ENCODE measurements at places on chromosomes 3 and 15.

DNA sequence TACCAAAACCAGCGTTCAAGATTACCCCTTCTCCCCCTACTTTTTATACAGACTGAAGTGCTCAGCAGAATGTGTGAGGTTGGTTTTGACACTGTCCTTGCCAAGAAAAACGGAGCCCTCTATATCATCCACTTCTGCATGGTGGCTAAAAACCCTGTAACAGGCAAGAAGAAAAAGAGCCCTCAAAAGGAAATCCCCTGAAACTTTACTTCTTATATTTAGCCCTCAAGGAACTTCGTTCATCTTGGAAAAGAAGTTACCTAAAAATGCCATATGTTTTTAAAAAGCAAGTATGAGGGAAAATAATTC lies 473.6 kb downstream of the FOXP1 start:
- DNase-seq = no peak

DNA sequence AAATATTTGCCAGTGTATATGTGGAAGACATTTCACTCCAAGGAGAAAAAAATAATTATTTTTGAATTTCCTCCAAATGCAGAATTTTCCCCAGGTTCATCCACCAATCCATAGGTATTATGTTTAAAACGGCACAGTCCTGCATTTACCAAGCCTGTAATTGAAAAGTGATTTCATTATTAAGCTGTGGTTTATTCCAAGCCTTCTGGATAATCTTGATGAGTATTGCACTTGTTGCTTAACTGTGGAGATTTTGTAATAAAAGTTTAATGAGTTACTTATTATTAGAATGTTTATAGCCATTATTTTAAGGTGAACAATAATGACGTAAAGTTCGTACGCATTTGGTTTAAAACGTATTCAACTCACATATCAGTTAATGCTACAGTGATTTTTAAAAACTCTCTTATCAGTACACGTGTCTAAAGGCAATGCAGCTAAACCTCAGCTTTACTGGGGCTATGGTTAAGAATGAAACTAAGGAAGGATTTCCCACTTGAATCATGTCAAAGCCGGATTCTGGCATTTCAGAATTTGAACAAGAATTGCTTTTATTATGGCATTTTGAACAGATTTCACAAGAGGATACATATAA lies 283.9 kb downstream of the MECOM start:
- no peak for DNase-seq

GRCh38 chr15:69718436-69718835 lies 265.8 kb downstream of the RPLP1 start:
- no peak for DNase-seq

DNA sequence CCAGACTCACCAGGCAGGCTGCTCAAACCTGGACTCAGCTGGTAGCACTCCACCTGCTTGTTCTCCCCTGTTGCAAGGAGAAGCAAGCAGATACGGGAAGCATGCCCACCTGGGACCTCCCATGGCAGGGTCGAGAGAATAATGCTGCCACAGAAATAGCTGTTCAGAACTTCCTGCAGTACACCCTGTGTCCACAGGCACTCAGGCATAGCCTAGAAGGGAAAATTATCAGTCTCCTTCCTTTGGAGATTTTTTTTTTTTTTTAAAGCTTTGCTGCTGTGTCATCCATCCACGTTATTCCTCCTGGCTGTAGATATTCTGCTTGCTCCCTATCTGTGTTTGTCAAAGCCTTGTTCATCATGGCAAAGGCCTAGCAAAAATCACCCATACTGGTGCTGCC lies 32.7 kb upstream of the RPS17 start:
- no peak for DNase-seq

- DNase-seq = no peak
Measured at GRCh38 chr3:14783480-14784086, 35.2 kb upstream of the FGD5 start.

GRCh38 chr3:133644768-133645167 lies 17.0 kb downstream of the TOPBP1 start:
- DNase-seq = no peak

GRCh38 chr3:155131104-155131503 lies 51.0 kb downstream of the MME start:
- DNase-seq = no peak

DNA sequence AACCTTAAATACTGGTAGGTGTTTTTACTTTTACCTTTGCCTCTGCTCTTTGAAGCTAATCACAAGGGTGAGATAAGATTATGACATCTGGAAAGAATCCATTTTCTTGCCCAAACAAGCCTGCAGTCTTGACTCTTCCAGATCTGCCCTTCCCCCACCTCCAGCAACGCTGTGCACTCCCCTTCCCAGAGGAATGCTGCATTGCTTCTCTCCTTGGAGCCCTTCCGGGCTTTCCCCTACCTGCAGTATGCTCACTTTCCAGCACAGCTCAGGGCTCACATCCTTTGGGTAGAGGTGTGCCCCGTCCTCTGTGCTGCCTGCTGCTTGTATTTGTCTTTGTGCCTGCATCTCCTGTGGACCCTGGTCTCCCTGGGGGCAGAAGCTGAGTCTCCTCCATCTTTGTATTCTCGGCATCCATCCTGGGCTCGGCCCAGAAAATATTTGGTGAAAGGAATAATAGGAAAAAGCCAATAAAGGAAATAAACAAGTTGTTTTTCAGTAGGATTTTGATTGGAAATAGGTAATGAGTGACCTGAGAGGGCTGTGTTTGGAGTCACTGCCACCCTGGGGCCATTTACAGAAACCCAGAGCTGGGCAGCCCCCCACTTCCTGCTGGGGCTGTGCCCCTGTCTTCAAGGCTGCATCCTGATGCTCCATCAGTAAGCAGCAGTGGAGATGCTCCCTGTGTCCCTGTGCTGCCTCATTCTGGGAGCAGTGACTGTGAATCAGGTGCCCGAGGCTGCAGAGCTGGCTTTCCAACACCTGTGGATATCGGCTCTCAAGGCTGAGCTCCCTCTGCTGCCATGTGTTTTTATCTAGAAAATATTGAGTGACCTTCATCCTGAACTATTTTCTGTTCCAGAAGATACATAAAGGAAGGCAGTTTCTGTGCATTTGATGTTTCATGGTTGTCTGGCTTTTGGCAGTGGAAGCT lies 117.5 kb downstream of the EEFSEC start:
- DNase-seq = no peak

- DNase-seq = peak; percentile 19
Measured at GRCh38 chr3:52934630-52935530, 37.5 kb upstream of the STIMATE start.

DNA sequence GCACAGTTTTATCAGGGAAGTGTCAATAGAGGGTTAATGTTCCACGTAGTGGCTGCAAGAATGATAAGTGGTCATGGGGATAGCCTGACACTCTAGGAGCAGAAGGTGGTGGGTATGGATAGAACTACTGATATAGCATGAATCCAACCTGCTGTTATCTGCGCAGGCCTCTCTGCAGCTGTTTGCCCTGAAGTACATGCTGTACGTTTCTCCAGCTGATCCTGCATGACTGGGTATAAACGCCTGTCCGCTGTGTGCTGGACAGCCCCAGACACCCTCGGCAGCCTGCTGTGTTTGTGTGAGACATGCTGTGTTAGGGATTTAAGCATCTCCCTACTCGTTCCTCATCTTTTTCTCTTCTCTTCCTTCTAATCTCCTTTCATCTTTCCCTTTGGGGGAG lies 87.1 kb downstream of the LPP start:
- no peak for DNase-seq

DNA sequence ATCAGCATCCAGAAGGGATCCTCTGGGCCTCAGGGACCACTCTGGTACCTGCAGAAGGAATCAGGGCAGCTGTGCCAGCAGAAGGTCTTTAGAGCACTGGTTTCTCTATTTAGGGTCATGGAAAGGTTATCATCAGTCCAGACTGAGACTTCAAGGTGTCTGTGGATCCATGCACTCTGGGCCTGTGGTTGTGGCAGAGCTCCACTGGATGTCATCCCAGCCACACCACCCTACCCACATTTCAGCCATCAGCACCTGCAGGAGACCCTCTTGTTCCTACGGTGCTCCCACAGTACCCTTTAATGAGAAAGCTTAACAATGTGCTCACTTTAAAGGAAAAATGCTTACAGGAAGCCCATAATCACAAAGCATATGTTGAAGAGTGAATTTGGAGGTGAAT lies 603.4 kb upstream of the CCDC54 start:
- DNase-seq = no peak

- no peak for DNase-seq
Measured at GRCh38 chr3:28139967-28140634, 101.3 kb upstream of the CMC1 start.

- DNase-seq = no peak
Measured at GRCh38 chr15:36742696-36743095, 163.3 kb downstream of the CDIN1 start.

- DNase-seq = no peak
Measured at GRCh38 chr3:133643611-133644010, 18.1 kb downstream of the TOPBP1 start.

DNA sequence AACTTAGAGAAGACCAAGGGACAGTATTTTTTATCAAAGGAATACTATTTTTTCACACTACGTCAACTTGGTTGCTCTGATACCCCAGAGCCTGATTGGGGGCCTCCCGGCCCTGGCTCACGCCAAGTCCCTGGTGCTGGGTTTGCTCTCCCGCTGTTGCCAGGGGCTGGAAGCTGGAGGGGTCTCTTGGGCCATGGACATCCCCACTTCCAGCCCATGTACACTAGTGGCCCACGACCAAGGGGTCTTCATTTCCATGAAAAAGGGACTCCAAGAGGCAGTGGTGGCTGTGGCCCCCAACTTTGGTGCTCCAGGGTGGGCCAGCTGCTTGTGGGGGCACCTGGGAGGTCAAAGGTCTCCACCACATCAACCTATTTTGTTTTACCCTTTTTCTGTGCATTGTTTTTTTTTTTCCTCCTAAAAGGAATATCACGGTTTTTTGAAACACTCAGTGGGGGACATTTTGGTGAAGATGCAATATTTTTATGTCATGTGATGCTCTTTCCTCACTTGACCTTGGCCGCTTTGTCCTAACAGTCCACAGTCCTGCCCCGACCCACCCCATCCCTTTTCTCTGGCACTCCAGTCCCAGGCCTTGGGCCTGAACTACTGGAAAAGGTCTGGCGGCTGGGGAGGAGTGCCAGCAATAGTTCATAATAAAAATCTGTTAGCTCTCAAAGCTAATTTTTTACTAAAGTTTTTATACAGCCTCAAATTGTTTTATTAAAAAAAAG lies 20.3 kb upstream of the BSN start:
- DNase-seq = no peak

- DNase-seq = no peak
Measured at GRCh38 chr3:4047366-4047765, 248.1 kb downstream of the LRRN1 start.

DNA sequence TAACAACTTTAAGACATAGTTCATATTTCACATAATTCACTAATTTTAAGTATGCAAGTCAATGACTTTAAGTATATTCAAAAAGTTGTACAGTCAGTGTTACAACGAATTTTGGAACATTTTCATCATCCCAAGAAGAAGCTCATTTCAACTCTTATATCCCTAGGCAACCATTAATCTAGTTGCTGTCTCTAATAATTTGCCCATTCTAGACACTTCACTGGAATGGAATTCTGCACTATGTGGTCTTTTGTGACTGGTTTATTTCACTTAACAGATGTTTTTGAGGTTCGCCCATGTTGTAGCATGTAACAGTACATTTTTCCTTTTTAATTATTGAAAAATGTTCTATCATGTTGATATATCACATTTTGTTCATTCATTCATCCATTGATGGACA lies 104.2 kb upstream of the SPRED1 start:
- DNase-seq = no peak

DNA sequence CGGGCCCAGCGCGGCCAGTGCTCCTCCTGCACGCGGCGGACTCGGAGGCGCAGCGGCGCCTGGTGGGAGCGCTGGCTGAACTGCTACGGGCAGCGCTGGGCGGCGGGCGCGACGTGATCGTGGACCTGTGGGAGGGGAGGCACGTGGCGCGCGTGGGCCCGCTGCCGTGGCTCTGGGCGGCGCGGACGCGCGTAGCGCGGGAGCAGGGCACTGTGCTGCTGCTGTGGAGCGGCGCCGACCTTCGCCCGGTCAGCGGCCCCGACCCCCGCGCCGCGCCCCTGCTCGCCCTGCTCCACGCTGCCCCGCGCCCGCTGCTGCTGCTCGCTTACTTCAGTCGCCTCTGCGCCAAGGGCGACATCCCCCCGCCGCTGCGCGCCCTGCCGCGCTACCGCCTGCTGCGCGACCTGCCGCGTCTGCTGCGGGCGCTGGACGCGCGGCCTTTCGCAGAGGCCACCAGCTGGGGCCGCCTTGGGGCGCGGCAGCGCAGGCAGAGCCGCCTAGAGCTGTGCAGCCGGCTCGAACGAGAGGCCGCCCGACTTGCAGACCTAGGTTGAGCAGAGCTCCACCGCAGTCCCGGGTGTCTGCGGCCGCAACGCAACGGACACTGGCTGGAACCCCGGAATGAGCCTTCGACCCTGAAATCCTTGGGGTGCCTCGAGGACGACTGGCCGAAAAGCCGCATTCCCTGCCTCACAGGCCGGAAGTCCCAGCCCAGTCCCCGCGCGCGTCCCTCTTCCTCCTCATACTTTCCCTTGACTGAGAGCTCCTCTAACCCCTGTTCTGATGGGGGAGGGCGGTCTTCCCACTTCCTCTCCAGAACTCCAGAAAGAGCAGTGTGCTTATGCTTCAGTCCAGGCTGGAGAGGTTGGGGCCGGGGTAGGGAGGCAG lies 1.4 kb upstream of the IL17RC start:
- peak; percentile 15 for DNase-seq

- no peak for DNase-seq
Measured at GRCh38 chr3:126472277-126473006, 3.2 kb downstream of the ZXDC start.

DNA sequence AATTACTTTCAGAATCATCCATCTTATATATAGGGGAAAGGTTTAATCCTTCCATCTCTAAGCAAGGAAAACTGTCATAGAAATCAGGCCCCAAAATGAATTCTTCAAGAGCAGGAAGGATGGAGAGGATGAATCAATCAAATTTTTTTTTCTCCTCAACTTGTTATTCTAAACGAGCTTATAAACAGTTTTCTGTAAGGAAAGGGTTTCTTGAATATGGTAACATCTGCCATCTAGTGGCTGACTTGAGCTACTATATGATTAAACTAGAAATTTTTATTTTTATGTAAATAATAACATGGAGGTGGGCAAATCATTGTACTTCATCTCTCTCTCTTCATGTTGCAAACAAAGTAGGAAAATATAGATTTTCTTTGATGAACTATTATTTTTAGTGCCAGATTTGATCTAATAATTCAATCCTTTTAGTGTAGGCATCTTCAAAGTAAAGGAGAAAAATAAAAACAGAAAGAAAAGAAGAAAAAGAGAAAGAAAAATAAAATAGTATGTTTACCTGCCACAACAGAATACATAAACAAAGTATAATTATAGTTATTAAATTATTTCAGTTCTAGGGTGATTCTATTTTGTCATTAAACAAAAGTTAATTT lies 146.6 kb downstream of the SERPINI1 start:
- DNase-seq = no peak

GRCh38 chr3:3013317-3014052 lies 96.7 kb downstream of the IL5RA start:
- no peak for DNase-seq
